ENCODE measurements at places on chromosomes 7 and 10.
A peak's percentile ranks its signal among the peaks of the same experiment; 100 is the strongest.

DNA sequence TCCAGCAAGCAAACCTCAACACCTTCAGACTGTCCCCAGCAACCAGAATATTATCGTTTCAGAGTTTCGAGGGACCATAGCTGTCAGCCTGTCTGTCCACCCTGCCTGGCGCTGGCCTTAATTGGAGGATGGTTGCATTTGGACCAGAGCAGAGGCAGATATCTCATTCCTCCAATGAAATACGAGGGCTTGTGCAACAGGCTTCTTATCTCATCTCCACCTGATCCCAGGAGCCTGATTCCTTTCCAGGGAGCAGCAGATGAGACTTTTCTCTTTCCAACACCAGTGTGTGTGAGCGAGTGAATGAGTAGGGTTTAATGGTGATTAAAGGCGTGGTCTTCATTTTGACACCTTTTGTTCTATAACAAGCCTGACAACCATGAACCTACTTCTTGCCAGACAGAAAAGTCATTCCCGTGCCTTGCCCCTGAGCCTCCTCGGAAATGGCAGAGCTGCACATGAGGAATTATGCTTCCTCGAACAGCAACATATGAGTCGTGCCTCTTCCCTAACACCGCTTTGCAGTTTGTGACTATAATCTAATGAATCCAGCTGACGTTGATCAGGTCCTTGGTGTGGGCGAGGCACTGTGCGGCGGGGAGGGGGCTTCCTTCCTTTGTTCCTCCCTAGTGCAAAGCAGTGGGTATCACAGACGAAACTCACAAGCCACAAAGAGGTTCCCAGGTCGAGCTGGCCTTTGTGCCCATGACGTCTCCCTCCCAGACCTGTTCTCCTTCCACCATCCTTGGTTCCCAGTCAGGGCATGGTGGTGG is 147.4 kb downstream of the CUX1 start:
- DNase-seq = no peak

DNA sequence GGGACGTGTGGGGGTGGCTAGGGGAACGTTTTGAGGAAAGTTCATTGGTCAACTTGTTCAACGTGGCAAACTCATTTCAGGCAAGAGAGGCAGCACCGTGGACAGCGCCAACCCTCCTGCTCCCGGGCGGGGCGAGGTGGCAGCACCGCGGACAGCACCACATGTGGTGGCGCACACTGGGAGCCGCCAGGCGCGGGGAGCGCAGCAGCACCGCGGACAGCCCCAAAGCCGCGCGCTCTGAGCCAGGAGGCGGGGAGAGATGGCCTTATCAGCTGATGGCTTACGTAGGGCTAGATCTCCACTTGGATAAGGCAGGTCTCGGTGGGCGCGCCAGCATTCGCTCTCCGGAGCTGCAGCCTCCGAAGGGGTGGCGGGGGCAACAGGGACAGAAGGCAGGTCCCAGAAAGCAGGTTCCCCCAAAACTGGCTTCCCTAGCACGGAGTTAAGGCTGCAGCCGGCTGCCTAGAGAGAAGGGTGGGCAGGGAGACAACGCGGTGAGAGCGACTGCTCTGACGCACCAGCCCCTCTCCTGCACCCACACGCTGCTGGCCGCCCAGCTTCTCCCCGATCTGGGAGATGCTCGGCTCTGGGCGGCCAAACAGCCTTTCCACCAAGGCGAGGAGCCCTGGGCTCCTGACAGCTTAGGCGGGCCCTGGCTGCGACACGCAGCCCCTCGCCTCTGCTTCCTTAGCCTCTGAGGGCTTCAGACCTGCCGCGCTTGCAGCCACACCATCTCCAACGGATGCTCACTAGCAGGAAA is at the start of gene HTR5A:
Gene HTR5A, plus strand, starts transcription at position 333 of the 760 bp plus-strand sequence. CDS start 576 bp downstream, outside the sequence.
- DNase-seq = peak; percentile 82

DNA sequence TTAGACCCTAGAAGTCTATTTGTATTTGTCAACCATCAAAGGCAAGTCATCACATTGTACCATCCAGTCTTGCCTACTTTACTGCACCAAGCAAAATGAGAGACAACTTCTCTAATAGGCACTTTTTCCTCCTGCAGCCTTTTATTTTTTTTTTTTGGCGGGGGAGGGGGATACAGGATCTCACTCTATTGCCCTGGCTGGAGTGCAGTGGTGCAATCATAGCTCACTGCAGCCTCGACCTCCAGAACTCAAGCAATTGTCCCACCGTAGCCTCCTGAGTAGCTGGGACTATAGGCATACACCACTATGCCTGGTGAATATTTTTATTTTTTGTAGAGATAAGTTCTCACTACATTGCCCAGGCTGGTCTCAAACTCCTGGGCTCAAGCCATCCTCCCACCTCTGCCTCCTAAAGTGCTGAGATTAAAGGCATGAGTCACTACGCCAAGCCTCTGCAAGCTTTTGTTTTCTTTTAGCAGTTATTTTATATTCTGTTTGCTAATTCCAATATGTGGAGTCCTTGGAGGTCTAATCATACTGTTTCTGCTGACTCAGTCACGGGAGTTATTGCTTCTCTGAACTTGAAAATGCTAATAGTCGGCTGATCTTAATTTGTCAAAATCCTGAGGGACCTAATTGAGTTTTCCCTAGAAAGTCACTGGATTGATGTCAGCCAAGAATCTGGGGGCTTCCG is 14.2 kb downstream of the KPNA7 start:
- DNase-seq = no peak

DNA sequence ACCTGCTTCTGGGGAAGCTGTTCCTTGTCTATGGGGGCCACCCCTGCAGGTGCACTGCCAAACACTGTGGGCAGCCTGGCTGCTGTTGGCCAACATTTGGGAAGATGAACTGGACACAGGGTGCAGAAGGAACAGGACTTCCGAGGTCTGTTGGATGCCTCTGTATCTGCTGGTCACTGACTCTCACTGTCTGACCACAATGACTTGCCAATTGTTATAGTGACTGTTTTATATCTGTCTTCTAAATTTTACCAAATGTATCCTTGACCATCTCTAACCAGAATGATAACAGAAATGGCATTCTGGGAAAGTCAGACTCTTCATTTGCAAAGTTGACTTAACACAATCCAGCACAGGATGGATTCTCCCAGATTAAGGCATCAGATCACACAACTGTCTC is 214.0 kb upstream of the PRSS58 start:
- no peak for DNase-seq

DNA sequence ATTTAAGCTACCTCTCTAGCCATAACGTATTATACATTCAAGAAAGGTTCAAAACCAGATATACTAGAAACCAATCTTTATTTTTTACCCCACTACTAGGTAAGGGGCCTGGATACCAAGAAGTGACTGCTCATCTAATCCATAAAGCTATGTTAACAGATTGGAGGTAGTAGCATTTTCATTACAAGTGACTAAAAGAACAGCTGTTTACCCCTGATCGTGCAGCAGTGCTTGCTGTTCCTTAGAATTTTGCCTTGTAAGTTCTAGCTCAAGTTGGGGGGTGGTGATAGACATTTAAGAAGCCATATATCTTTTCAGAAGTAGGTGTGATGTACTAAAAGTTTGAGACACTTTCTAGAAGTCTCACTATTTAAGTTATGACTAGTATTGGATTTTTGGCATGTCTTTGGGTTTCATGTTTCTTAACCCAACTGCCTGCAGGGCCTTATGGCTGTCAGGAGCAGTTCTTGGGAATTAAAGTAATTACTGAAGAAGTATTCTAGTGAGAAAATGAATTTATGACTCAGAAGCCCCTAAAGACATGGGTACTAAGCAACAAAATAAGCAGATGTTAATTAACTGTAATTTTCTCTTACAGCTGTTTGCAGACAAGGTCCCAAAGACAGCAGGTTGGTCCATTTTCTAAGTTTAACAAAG is 2.3 kb downstream of the PPIA start:
- no peak for DNase-seq

DNA sequence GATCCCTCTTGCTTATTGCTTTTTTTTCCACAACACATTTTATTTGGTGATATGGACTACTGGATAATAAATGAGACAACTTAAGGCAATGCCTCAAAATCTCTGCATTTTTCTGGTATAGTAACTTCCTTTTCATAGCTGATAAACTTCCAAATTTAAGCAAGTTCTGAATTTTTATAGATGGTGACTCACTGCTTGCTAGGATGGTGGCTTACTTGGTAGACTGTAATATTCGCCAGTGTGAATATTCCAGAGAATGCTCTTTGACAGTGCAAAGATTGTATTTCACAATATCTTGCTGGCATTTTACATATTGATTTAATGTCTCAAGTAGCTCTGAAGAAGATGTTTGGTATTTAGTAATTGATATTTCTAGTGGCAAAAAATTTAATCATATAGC is 472.4 kb downstream of the TFEC start:
- no peak for DNase-seq

GRCh38 chr7:95493247-95493646 is 7.5 kb downstream of the ASB4 start:
- DNase-seq = no peak

GRCh38 chr10:76197293-76197692 is 765.9 kb downstream of the LRMDA start:
- no peak for DNase-seq

- peak; percentile 52 for DNase-seq
Measured at GRCh38 chr10:6200734-6201515, 1.8 kb upstream of the PFKFB3 start.

DNA sequence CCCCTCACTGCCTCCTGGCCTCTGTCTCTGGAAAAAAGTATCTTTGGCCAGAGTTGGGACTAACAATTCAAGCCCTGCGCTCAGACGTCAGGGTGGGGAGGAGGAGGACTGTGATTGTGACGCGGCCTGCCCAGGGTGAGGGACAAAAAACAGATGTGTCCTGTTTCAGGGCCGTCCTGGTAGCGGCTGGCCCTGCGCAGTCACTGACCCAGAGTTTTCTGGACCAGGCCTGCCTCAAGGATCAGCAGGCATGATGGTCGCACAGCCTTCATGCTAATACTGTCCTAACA is 110.1 kb downstream of the CYTH3 start:
- DNase-seq = no peak

- no peak for DNase-seq
Measured at GRCh38 chr10:92142949-92143348, 147.9 kb downstream of the CPEB3 start.

- DNase-seq = no peak
Measured at GRCh38 chr10:123367195-123367594, 213.0 kb downstream of the BUB3 start.

- no peak for DNase-seq
Measured at GRCh38 chr7:4747746-4748145, 27.7 kb upstream of the AP5Z1 start.

DNA sequence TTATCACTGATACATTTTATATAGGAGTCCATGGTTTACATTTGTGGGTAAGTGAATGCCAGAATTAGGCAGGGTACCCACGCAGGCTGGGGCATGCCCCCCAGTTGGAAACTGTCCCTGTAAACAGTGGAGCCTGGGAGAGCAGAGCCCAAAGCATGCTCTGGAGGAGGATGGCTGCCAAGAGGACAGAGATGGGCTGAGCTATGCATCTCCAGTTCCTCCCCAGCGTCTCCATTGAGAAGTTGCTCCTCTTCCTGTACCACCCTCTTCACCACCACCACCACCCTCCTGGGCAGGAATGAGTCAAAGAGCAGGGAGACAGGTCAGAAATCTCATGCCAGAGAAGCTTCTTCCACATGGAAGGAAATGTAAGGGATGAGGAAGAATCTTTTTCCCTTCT is 67.7 kb upstream of the KMT2E start:
- DNase-seq = no peak

GRCh38 chr10:82411416-82411815 is 536.4 kb downstream of the NRG3 start:
- no peak for DNase-seq

DNA sequence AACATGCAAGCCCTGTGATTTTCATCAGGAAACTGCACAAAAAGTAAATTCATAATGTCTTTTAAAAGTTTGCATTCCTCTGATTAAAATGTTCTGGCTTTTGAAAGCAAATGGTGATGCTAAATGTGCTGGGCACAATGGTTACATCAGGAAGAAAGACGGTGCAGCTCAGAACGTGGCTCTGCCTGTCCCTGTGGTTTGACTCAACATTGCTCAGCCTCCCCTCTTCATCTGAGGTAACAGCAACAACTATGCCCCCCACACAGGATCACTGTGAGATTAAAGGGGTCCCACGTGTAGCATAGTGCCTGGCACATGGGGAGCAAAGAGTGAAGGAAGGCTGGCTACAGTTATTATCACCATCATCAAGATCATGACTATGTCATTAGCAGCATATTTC is 44.0 kb downstream of the PARD3 start:
- no peak for DNase-seq

DNA sequence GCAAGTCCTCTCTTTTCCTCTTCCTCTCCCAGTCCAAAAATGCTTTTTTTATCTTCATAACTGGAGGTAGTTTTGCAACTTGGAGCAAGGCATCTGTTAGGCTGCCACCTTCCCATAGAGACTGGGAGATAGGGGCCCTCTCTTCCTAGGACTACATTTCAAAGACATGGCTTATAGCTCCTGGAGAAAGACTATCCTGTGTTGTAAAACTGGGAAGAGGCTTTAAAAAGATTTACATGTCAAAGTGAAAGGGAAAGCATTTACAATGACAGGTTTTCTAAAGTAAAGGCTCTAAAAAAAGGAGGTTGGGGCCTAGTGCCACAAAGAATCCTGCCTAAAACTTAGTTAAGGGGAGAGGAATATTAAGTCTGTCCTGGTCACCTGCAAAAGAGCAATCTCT is 82.2 kb upstream of the SEMA3E start:
- no peak for DNase-seq

GRCh38 chr7:13949939-13950338 is 39.5 kb downstream of the ETV1 start:
- DNase-seq = no peak

DNA sequence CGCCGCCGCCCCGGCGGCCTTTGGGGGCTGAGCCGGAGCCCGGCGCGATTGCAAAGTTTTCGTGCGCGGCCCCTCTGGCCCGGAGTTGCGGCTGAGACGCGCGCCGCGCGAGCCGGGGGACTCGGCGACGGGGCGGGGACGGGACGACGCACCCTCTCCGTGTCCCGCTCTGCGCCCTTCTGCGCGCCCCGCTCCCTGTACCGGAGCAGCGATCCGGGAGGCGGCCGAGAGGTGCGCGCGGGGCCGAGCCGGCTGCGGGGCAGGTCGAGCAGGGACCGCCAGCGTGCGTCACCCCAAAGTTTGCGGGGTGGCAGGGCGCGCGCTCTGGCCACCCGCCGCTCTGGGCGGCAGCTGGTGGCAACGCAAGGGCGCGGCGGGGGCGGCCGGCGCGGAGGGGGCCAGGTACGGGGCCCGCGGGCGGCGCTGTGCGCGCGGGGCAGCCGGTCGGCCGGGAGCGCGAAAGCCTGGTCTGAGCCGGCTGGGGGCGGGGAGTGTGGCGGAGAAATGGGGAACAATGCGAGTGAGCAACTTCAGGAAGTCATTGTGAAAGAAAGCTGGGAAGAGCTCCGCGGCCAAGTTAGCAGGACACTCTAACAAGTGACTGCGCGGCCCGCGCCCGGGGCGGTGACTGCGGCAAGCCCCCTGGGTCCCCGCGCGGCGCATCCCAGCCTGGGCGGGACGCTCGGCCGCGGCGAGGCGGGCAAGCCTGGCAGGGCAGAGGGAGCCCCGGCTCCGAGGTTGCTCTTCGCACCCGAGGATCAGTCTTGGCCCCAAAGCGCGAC is at the start of gene IKZF1:
Gene IKZF1, plus strand, starts transcription at position 588 of the 782 bp plus-strand sequence. CDS start 14,346 bp downstream, outside the sequence.
- DNase-seq = peak; percentile 74

- no peak for DNase-seq
Measured at GRCh38 chr7:130444751-130445407, 4.1 kb upstream of the CEP41 start.

GRCh38 chr7:85215098-85215497 is 28.2 kb upstream of the SEMA3D start:
- no peak for DNase-seq

Data from stimulated activated CD4-positive, alpha-beta T cell treated with anti-CD3 and anti-CD28 coated beads, Interleukin-2, amount 100 ng/mL, for 24 hours (primary cell).